ENCODE measurements at places on chromosomes 5 and 9. TPM values are rescaled to one million over a fixed set of nuclear protein-coding genes. Genes with fewer than 3 reads are reported as not detected.

Gene POU5F2
- 0.35 TPM for total RNA-seq

DNA sequence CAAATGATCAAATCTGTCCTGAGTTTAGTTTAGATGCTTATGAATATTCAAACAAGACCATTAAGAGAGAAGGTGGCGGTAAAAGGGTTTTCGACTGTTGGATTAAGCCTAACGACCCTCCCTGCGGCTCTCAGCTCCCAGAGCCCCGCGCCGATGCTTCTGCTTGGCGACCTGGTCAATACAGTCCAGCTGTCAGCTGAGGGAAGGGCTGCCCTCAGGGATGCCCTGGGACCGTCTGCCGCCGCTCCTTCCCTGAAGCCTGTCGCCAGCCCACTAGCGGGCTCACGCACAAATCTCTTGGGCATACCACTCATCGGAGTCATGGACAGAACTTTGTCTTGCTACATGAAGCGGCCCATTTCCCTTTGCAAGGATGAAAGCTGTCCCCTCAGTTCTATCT lies 136.6 kb upstream of the RAPGEF1 start:
- H3K4me1 ChIP-seq, result no peaks in the 10 kb centered on the region
- no peak overlapping the region for H3K27ac ChIP-seq
- H3K4me3 ChIP-seq, result no peak overlapping the region
- no peaks in the 10 kb centered on the region for H3K36me3 ChIP-seq
- DNase-seq, result no peak

DNA sequence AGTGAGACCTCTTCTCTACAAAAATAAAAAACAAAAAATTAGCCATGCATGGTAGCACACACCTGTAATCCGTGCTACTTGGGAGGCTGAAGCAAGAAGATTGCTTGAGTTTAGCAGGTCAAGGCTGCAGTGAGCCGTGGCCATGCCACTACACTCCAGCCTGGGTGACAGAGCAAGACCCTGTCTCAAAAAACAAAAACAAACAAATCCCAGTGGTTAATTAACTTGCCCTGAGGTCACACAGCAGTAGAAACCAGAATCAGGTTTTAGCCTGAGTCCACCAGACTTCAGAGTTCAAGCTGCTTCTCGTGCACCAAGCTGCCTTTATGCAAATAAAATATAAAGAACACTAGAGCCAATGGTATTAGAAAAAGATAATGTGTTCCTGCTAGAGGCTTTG lies 169.7 kb downstream of the GOLPH3 start:
- DNase-seq, result no peak
- H3K27me3 ChIP-seq, result no peaks in the 10 kb centered on the region
- H3K4me1 ChIP-seq, result no peaks in the 10 kb centered on the region
- H3K36me3 ChIP-seq, result peaks cover 5% of the 10 kb centered on the region
- no peak overlapping the region for H3K27ac ChIP-seq

- DNase-seq, result no peak
- H3K36me3 ChIP-seq, result no peaks in the 10 kb centered on the region
- H3K27me3 ChIP-seq, result no peaks in the 10 kb centered on the region
- no peak overlapping the region for H3K4me3 ChIP-seq
- no peaks in the 10 kb centered on the region for H3K4me1 ChIP-seq
- peak overlapping the region; percentile 46 for H3K27ac ChIP-seq
Observed at GRCh38 chr9:88786291-88787079, 204.8 kb upstream of the S1PR3 start.

Data from right atrium auricular region (tissue), 2 donors.